ENCODE measurements at places on chromosomes 2 and 18.
A peak's percentile ranks its signal among the peaks of the same experiment; 100 is the strongest.

GRCh38 chr2:231714639-231715498, 6.5 kb downstream of the PTMA start:
- DNase-seq = peak; percentile 88

DNA sequence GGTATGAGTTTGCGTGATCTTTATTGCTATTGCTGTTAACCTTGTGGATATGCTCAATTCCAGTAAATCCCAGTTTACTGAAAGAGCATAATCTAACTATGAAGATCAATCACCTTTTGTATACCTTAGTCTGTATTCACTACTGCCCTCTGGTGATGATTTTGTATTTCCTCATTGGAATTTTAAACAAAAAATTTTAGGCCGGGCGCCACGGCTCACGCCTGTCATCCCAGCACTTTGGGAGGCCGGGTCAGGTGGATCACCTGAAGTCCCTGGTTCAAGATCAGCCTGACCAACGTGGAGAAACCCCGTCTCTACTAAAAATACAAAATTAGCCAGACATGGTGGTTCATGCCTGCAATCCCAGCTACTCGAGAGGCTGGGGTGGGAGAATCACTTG, 5.1 kb downstream of the COMMD1 start:
- DNase-seq = peak; percentile 7

DNA sequence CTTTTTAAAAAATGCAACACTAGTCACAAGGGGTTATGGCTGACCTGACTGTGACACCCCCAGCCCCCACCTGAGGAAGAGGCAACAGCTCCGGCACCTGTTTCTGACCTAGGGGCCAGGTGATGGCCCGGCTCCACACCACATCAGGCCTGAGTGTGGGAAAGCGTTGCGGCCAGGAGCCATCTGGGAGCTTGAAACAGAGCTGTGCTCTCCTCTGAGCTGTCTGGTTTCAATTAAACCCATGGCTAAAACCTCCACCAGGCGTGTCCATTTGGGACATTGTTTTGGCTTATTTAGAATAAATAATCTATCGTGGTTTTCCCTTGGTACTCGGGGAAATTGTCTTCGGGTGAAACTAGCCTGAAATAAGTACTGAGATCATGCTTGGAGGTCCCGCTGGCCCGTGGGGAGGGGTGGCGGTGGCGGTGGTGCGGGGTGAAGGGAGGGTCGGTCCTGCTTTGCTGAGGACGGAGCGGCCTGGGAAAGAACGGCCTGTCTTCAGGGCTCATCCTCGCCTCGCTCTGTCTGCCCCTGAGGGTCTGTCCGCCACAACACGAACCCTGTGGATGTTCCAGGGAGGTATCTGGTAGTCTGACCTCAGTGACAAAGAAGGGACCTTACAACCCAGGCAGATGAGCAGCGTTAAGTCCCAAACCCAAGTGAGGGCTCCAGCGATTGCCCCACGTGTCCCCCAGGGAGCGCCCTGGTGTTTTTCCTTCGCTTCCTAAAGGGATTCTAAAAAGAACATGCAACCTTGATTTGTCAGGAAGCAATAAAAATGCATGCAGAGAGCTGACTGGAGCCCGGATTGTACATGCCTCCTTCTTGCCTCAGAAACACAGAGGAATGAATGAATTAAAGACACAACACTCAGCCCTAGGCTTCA, 58.7 kb downstream of the IL1RL2 start:
- DNase-seq = no peak

- no peak for DNase-seq
Measured at GRCh38 chr2:174052584-174052976, 87.4 kb upstream of the SP3 start.

- DNase-seq = no peak
Measured at GRCh38 chr2:57876313-57876712, 170.3 kb upstream of the VRK2 start.

DNA sequence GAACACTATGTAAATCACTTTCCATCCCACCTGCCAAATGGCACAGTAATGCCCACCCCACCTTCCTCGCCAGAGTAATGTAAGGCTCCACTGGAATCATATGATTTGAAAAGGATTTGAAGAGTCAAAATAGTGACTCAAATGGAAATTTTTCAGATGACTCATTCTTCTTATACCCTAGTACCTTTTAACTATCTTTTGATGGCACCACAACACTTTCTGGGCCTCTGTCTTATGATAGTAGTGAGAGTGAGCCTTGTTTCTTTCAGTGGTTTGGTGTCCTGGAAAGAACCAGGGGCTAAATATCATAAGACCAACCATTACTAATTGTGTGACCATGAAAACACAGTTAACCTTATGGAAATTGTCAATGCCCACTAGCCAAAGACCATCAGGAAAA, 235.4 kb upstream of the SLC14A2 start:
- no peak for DNase-seq

DNA sequence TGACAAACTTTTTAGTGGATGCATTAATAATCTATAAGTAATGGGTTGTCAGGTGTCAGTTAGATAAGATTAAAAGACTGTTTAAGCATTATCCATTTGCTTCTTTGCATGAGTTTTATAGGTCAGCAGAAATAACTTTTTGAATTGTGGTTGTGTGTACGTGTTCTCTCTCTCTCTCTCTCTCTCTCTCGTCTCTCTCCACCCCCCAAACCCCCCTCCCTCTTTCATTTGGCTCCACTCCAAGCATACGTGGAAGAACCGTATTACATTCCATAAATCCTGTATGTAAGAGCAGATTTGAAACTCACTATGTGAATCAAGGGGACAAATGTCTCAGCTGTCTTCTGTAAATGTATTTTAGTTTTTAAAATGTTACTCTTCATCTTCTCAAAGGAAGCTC, 120.2 kb downstream of the MEIS1 start:
- peak; percentile 28 for DNase-seq

DNA sequence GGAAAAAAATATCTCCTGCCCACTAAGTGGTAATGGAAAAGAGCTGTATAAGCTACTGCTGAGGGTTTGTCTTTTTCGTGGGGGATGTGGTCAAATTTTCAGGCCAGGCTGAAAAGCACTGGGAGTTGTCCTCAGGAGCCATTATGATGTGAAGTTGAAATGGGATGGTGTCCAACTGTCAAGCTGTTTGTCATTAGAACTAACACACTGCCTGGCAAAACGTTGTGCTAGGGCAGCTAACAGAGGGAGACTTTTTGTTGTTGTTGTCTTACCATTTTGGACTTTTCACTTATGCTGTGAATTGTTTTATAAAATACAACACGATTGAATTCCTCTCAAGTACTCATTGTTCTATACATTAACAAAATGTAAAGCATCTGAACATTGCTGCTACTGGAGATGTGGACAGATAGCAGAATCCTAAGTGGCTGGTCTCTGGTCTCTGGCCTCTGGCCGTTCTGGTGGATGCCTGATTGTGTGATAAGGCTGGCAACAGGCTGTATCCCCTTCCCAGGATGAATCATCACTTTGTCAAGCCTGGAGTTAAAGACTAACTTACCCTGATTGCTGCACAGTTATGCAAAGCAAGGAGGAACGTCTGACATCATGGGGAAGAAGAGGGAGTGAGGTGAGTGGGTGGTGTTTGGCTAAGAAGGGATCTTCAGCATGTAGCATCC, 2.3 kb downstream of the MYO1B start:
- no peak for DNase-seq

DNA sequence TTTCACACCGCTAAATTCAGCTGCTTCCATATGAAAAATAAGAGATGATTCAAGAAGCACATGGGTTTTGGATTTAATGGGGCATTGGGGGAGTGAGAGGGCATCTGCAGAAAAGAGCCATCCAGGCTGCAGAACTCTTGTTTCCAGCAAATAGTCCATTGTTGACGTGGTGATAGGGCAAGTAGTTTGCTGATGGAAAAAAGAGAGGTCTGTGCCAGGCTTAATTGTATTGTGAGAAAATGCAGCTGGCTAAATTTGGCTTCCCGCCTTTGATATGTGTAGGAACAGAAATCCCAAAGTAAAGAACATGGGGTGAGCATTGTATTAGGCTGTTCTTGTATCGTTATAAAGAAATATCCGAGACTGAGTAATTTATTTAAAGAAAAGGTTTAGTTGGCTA, 199.5 kb downstream of the SETBP1 start:
- DNase-seq = no peak

DNA sequence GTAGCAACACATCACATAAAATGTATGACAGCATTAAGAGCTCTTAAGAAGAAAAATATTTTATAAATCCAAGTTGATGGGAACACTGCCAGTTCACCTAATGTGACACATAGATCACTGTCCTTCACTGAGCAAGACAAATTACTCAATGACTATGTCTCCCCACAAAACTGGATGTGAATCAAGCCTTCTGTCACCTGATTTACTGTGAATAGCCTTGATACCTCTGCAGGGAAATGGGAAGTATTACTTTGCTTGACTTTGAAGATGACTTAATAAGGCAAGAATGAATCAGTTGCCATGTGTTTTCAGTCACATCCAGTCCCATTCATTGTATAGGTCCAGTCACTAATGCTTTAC, 94.6 kb downstream of the NYAP2 start:
- DNase-seq = no peak

GRCh38 chr18:1173593-1173992, 268.9 kb downstream of the ADCYAP1 start:
- DNase-seq = no peak

- no peak for DNase-seq
Measured at GRCh38 chr18:54616220-54616848, 25.3 kb downstream of the DYNAP start.

DNA sequence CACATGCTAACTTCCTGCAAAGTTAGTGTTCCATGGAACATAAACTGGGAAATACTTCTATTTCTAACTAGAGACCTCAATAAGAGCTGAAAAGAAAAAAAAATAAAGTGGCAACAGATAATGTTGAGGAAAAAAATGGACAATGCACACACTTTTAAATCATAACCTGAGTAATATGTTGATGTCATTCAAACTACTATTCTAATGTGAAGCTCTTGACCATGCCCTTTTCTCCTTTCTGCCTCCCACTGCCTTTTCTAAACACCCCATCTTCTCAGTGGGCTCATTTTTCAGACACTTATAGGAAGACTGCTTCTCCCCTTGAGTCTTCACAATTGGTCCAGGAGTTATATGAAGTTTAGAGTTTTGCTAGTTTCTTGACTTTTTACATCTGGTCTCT, 280.9 kb upstream of the NT5C1B start:
- DNase-seq = no peak

DNA sequence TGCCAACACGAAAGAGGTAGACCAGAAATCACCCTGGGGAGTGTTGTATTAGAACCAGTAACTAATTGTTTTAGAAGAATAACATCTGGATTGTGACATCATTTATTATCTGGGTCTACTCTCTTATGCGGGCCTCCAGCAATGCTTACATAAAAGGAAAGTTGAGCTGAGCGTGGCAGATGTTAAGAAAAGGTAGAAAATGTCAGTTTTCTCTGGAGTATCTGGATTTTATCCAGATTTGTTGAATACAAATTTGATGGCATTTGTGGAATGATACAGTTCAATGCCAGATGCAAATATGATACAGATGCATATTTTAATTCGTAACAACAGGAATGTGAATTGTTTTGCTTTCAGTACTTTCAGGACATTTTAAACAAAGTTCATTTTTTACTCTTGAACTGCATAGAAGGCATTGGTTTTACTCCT, 90.3 kb downstream of the PRPF40A start:
- no peak for DNase-seq

DNA sequence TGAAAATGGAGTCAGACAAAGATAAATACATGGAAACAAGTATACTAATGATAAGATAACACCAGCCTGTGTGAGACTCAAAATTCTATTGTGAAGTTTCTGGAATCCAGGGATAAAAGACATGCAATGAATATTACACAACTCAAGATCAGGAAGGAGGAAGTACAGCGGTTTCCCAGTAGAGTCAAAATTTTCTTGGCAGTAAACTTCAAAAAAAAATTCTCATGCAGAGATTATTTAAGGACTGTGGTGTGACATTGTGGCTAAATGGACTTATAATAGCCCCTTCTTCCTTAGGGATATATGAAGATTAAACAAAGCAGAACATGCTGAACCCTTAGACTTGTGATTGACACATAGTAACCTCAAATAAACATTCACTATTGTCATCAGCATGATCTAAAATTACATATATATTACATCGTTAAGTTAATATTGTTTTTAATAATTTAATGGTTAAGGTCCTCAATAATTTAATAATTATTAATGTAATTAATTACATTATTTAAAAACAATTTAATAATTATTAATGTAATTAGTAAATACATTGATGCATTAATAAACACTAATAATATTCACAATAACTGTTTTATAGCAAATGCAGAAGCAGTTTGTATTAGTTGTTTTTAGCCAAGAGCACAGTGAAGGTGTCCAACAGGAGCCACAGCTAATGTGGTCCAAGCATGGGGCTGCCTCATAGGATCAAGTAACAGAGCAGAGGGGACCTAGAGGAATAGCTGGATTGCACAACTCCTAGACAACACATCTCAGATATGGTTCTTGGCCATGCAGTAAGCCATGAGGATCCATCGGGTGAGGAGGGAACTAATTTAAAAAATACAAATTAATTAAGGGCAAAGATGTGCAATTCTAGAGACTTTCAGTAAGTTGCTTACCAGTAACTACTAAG, 77.3 kb downstream of the POLE4 start:
- DNase-seq = no peak

DNA sequence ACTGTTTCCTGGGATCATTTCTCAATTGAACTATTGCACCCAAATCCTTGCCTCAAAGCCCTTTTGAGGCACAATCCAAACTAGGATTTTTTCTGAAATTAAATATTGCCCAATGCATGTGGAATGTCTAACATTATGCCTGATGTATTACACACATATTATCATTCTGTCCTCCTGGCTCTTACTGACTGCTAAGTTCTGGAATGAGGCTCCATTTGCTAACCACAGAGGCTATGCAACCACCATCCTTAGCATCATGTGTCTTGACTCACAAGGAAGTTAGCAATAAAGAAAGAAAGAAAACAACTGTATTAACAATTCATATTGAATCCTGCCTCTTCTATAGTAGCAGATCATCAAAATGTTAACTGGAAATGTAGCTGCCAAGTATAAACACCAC, 1142.7 kb downstream of the CNTNAP5 start:
- no peak for DNase-seq

GRCh38 chr18:13256444-13257305, 38.1 kb downstream of the LDLRAD4 start:
- no peak for DNase-seq

DNA sequence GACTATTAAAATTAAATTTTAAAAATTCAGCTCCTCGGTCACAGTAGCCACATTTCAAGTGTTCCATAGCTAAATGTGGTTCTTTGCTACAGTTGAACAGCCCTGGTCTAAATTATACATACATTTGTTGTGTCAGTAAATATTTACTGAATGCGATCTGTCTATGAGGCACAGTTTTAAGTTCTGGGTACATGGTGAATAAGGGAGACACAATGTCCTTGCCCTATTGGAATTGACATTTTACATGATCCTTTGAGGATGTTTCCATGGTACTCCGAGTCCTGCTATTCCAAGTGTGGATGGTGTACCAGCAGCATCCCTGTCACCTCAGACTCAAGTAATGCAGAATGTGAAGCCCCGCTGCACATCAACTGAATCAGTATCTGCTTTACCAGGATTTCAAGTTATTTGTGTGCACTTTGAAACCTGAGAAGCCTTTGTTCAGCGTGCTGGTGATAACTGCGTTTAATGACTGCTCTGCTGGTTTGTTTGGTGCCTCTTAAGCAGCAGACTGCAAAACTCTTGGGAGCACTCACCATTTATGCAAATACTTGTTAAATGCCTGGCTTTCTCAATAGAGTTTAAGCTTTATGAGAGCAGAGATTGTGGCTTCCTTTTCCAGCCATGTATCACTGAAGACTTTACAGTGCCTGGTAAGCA, 1.5 kb downstream of the GALNT1 start:
- peak; percentile 18 for DNase-seq

- DNase-seq = no peak
Measured at GRCh38 chr18:2655954-2656236, 369 bp downstream of the SMCHD1 start.
